ENCODE measurements at places on chromosomes 16 and 17.

DNA sequence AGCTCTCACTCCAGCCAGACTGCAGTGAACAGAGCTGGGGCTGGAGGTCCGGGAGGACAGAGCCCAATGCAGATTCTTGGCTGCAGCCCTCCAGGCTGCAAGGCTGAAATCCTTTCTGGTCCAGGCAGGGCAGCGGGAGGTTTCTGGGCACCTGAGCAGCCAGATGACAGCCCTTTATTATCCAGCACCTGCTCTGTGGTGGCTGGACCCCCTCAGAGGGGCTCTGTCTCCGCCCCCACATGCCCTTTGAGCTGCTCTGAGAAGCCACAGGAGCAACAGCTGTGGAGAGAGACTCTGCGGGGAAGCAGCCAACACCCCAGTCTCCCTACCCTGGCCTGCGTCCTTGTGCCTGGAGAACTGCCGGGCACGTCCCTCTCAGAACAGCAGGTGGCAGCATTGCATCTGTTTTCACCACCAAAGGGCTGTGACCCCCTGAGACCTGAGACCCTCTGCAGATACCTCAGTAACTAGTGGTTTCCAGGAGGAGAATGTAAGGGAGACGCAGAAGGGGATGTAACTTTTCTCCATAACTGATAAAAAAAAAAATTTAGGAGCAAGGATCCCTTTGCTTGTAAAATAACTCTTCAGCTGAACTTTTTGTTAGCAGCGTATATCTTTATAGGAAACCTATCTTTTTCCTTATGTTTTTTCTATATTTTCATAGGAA is 3.7 kb upstream of the CNP start:
- DNase-seq = peak; percentile 87

- DNase-seq = no peak
Measured at GRCh38 chr17:8046929-8047768, 8.3 kb downstream of the ALOX15B start.

DNA sequence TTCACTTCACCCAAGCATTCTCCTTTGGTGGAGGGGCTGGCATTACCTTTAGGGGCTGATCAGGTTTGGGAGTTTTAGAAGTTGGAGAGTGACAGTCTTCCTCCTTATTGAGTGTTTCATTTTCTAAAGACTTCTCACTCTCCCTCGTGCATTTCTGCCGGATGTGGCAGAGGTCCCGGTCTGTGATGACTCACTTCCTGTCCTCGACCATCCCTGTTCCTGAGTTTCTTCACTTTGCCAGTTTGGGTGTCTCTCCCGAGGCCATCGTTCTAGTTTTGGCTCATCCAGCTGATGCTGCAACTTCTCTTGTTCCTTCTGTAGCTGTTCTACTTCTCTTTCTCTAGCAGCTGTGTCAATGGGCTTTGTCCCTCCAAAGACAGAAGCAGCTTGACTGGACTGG is 104.3 kb downstream of the PHKB start:
- no peak for DNase-seq

- DNase-seq = no peak
Measured at GRCh38 chr17:73324160-73324475, 12.3 kb upstream of the CDC42EP4 start.

DNA sequence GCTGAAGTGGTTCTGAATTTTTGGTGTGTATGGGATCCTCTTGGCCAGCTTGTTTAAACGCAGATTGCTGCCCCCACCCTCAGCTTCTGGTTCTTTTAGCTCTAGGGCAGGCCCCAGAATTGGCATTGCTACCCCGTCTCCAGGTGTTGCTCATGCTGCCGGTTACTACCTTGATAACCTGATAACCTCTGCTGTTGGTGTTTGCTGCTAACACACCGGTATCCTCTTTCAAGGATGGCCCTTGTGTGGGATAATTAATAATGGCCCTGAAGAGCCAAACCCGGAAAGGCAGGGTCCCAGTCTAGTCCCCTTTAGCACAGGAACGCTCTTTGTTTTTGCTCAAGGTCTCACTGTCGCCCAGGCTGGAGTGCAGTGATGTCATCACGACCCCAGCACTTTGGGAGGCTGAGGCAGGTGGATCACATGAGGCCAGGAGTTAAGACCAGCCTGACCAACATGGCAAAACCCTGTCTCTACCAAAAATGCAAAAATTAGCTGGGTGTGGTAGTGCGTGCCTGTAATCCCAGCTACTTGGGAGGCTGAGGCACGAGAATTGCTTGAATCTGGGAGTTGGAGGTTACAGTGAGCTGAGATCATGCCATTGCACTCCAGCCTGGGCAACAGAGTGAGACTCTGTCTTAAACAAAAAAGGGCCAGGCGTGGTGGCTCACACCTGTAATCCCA is 1.3 kb upstream of the ST3GAL2 start:
- no peak for DNase-seq

- DNase-seq = no peak
Measured at GRCh38 chr16:51538707-51539498, 387.8 kb upstream of the SALL1 start.

GRCh38 chr16:886084-886543 is 84.7 kb downstream of the LMF1 start:
- peak; percentile 48 for DNase-seq

DNA sequence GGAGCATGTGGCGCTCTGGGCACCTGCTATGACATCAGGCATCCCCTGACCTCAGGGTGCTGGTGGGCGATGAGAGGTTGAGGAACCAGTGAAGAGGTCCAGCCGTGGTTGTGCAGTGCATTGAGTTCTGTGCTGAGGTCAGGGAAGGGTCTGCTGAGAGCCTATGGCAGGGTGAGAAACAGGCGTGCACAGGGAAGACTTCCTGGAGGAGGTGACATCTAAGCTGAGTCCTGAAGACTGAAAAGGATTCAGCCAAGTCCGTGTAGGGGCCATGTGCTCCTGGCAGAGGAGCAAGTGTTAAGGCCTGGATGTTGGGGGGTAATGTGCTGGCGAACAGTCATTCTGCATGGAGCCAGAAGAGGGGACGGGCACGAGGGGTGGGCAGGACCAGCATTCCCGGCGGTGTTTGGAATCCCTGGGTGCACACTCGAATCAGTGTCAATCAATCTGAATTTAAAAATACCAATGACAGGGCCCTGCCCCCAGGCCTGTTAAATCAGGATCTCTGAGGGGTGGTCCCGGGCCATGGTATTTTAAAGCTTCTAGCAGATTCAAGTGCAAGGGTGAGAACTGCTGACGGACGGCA is 65.8 kb upstream of the CIBAR2 start:
- no peak for DNase-seq

DNA sequence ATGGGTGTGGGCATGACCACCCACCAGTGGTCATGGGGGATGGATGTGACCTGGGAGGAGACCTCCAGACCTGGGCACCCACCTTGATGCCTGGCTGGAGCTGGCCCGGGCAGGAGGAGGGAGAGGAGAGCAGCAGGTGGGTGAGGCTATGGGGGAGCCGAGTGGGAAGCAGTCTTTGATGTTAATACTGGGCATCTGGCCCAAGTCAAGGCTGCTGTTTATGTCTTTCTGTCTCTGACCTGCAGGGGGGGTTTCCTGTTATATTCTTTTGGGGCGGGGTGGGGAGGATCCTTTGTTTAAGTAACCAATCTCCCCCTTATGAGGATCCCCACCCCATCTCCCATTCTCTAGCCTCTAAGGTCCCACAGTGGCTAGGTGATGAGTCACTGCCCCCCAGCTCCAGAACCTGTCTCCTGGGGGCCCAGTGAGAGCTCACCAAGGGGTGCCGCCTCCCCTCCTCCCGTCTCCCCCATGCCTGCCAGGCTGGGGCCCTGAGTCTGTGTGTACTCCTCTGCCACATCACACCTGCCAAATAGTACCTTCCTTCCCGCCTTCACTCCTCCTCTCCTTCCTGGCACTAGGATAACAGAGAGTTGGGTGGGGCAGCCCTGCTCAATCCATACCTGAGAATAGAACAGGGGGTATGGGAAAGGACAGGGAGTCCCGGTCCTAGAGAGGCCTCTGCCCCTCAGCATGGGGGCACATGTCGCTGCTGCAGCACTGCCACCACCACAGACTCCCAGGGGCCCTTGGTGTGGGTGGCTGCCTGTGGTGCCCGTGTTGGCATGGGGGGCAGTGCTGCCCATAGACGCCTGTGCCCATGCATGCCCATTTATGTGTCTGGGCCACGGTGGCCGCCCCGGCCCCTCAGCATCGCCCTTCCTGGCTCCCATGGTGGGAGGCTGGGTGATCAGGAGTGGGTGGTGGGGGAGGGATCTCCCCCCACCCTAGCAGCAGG is 7.3 kb downstream of the THRA start:
- DNase-seq = peak; percentile 35

DNA sequence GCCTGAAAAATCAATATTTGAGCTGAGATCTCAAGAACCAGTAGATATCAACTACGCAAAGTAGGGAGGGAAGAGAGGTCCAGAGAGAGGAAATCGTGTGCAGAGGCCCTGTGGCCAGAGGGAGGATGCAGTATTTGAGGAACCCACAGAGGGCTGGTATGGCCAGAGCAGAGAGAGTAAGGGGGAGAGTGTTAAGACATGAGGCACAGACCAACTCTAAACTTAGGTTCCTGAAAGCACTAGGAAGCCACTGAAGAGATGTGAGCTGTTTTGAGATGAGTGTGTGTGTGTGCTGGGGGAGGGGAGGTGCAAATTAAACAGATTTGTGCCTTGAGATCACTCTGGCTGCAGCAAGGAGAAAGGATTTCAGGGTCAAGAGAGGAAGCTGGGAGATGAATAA is 10.9 kb downstream of the SLC13A2 start:
- no peak for DNase-seq

DNA sequence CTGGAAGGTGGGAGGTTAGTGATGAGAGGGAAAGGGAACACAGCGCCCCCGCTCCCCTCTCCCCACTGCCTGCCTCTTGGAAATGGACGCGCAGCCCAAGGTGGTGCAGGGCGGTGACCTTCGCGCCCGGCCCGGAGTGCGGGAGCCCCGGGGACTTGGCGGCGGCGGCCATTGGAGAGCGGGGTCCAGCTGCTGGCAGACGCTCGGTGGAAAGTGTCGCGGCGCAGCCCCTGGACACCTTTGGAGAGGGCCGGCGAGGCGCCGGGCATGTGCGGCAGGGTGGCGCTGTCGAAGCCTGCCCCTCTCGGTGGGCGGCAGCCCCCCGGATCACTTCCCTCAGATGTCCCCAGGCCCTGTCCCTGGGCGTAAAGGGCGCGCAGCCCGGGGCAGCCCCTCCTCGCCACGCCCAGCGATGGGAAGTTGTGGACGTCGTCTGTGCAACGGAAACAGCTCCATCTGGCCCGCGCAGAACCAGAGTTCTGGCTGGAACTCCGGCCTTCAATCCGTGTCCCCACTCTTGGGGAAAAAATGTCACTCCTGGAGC is 16.7 kb downstream of the SALL1 start:
- DNase-seq = no peak

DNA sequence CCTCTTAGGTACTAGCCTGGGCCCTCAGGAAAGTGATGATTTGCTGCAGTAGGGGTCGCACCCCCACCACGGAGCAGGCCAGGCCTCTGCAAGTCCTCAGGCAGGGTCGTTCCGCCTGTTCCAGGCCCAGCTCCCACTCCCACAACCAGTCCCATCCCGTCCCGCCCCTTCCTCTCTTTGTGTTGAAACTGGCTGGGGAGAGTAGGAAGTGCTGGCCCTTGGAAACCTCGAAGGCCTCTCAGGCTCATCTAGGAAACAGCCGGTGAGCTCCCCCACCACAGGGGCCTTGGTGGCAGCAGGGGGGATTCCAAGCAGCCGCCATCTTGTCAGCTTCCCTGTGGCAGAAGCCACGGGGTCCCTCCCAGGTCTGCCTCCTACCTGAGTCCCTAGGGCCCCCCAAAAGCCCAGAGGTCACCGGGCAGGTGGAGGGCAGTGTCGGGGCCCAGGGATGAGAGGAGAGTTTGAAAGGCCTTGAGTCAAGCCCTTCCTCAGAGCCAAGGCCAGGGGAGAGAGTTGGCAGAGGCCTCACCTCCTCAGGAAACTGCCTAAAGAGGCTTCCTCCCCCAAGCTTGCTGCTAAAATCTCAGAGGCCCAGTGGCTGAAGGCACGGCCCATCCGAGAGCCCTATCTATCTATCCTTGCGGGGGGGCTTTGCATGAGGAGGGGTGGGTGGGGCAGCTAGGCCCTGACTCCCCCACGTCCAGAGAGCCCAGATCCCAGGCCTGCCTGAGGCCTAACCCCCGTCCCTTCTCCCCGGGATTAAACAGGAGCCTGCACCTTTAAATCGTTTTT is 22.2 kb downstream of the MMP15 start:
- DNase-seq = no peak

GRCh38 chr16:87125206-87126155 is 191.7 kb downstream of the C16orf95 start:
- DNase-seq = no peak

- DNase-seq = peak; percentile 51
Measured at GRCh38 chr17:1713878-1714426, 3.8 kb upstream of the TLCD2 start.

DNA sequence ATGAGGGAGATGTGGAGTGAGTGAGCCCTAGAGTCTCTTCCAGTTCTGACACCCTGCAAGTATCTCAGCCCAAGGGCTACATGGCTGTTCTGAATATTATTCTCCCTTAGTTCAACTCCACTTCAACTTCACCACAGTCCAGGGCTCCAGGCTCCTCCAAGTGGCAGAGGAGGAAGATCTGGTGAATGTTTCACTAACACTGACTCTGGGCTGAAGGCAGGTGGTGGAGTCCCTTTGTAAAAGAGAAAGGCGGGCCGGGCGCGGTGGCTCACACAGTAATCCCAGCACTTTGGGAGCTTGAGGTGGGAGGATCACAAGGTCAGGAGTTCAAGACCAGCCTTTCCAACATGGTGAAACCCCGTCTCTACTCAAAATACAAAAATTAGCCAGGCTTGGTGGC is 13.6 kb downstream of the CCDC92B start:
- DNase-seq = no peak

GRCh38 chr16:82047374-82047773 is 12.3 kb downstream of the HSD17B2 start:
- DNase-seq = no peak

- DNase-seq = no peak
Measured at GRCh38 chr17:13947499-13947898, 121.8 kb upstream of the COX10 start.

DNA sequence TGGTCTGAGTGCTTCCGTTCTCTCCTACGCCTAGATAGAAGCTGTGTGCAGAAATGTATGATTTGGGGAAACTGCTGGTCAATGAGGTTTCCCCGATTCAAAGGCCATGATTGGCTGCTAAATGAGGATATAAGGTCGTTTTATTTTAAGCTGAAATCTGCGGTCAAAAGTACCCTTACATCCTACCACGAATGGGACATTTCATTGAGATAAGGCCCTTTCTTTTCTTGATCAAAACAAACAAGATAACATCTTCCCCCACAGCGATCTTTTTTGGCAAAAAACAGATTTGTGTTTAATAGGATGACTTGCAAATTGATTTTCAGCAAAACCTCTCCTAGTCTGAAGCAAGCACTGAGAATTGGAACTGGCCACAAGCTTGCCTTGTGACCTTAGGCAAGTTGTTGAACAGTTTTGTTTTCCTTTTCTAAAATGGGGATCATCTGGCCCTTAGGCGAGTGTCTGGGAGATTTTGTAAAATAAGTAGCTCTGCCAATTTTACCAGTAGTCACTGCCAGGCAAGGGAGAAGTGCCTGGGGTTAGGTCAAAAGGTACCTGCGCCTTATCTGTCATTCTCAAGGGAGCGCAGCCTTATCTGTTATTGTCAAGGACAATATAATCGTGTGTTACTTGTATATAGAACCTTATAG is 635 bp downstream of the SCPEP1 start:
- peak; percentile 57 for DNase-seq

- no peak for DNase-seq
Measured at GRCh38 chr17:2343421-2343820, 6.1 kb downstream of the SGSM2 start.
